ENCODE measurements at places on chromosomes 2 and 18.

- no peak for DNase-seq
Measured at GRCh38 chr2:230327418-230328154, 593 bp downstream of the SP140L start.

DNA sequence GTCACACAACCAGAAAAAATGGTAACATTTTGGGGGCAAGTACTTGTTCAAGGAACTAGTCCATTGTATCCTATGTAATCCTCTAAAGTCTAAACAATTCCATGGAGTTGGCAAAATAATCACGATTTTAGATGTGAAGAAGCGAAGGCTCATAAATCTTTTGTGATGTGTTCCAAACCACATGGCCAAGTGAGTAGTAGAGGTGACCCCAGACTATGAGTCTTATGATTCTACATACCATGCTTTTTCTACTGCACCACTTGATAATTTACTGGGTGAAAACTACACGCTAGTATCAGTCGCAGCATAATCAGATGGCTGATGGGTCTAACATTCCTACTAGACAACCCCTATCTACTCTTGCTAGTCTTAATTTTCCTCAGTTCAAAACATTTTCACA is 371.4 kb downstream of the OSR1 start:
- DNase-seq: no peak

GRCh38 chr18:60508108-60508507 is 135.5 kb upstream of the MC4R start:
- DNase-seq: no peak

DNA sequence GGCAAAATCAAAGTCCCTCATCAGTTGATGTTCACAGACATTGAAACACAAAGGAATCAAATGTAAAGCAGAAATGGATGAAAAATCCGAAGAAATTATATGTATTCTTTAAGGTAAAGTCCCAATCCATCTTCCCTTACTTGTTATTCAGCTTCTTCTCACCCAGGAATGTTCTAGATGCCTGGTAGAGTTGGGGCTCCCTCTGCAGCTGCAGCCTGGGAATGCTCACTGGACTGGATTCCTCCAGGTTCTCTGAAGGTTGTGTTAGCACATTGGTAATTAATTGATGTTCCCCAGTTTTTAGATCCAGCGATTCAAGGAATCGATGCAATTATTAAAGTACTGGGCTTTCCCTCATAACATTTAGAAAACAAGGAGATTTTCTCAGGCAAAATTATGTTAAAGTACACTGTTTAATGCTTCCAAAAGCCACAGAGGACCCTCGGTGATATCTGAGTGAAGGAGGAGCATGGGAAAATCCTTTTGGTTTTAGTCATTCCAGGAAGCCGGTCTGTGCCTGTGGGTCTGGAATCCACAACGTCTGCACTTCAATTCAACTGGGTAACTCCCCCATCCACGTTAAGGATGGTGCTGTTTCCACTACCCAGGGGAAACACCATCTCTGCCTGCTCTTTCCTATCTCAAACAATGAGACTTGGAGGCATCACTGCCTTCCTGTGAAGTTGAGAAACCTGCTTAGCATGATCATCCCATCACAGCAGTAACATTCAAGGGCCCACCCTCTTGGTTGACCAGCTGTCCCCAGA is 22.0 kb downstream of the NTSR2 start:
- DNase-seq: peak; percentile 6

GRCh38 chr2:27891673-27892105 is 1.2 kb downstream of the BABAM2 start:
- no peak for DNase-seq

DNA sequence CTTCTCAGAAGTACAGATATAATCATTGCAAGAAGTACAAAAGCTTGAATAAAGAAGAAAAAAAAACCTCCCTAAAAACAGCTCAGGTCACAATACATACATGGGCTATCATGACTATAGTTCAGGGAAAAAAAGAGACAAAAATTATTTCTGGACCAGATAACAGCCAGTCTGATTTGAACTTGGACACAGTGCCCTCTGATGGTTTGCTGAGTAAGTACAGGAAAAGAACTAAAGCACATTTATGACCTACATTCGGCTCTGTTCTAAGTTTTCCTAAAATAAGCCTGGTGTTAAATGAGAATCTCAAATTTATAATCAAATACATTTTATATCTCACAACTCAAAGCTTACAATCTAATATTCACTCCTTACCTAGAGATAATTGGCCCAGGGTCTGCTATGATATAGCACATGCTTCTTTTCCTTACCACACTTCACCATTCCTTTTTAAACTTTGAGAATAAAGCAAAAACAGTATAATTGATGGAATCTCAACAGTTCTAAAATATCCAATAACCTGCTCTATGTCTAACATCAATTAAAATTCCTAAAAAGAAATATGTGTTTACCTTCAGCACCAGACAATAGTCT is 81.1 kb downstream of the RAPH1 start:
- DNase-seq: peak; percentile 67

GRCh38 chr2:68250196-68250595 is 2.1 kb downstream of the PPP3R1 start:
- DNase-seq: no peak

DNA sequence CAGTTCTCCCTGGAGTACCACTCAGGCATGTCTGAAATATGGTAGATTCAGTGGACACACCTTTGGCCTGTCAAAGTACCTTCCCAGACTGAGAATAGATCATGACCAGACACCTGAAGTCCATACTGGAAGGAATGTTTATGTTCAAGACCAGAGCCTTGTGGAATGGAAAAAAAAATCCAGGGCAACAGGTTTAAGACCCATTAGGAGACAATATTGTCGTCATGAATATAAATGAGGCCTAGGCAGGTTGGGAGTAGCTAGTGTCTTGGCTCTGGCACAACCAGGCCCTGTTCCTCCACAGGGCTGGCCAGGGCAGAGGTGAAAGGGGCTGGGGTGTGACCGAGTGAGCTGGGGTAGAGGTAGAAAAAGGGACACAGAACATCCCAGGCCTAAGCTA is 13.2 kb upstream of the ATRAID start:
- DNase-seq: no peak

GRCh38 chr2:78870343-78870967 is 155.0 kb upstream of the REG3G start:
- no peak for DNase-seq

DNA sequence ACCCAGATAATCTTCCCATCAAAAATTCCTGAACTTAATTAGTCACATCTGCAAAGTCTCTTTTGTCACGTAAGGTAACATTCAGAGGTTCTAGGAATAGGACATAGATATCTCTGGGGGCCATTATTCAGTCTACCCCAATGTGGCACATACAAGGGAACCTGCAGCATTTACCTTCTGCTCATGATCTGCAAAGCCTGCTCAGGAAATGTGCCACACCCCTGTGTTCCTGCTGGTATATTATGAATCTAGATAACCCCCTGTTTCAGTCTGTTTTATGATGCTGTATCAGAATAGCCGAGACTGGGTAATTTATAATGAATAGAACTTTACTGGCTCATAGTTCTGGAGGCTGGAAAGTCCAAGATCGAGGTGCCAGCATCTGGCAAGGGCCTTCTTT is 103.5 kb downstream of the ARL4C start:
- DNase-seq: no peak

DNA sequence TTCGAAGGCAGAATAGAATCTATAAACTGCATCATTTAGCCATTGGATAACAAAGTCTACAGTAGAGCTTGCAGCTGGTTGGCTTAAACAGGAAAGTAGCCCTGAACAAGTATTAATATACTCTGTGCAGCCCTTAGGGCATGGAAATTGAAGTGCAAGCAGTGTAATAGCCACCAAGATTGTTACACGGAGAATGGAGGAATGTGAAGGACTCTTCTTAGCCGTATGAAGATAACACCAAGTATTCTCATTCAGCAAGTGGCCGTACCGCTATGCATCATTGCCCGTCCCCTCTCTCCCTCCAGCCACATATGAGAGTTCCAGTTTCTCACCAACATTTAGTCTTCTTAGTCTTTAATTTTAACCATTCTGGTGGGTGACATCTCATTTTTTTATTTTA is 40.5 kb downstream of the ANKRD12 start:
- no peak for DNase-seq

GRCh38 chr2:171910494-171910893 is 11.8 kb upstream of the HAT1 start:
- no peak for DNase-seq

GRCh38 chr18:26621161-26622026 is 73.0 kb upstream of the KCTD1 start:
- peak; percentile 53 for DNase-seq

GRCh38 chr2:1618191-1618961 is 125.9 kb downstream of the PXDN start:
- no peak for DNase-seq

GRCh38 chr2:54646170-54646927 is 77.1 kb upstream of the EML6 start:
- DNase-seq: no peak

- DNase-seq: no peak
Measured at GRCh38 chr2:8363161-8363560, 318.7 kb upstream of the ID2 start.

GRCh38 chr2:233250985-233251305 is 528 bp upstream of the ATG16L1 start:
- DNase-seq: no peak

DNA sequence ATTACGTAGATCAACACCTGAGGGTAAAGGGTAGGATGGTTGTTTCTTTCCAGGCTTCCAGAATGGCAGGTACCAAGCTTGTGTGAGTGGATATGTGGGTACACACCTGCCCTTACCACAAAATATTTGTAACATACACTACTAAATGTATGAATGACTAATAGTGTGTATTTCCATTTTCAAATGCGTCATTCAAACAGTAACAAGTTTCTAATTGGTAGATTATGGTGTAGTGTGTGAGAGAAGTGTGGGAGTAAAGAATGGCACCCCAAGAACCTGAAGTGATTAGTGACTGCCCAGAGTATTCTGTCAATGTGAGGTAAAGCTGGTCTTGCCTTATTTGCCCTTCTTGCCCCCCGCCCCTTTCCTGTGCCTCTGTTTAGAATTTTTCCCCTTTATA is 21.1 kb downstream of the AGPS start:
- DNase-seq: no peak

DNA sequence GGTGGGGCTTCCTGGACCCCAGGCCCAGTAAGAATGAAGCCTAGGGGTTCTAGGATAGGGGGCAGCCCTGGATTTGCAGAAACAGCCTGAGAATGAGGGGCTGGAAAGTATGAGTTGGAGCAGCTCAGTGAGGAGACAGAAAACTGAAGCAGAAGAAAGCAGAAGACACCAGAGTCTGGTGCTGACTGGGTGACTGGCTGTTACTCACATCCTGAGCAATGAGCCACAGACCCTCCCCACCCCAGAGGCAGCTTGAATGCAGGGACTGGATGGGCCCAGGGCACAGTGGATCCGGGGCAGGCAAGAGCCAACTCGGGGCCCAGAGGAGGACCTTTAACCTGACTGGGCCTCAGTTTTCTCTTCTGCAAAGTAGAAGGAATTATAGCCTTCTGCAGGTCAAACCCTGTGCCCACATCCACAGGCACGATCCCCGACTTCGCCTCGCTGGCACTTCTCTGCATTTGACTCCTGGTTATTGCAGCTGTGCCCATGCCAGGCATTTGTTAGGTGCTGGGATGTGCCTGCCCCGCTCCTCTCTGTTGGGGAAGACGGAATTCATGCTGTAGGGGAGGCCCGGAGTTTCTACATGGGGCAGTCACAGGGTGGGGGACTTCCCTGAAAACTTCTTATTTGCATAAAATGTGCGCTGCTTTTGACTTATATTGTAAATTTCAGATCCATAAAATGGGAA is 8.5 kb downstream of the STEAP3 start:
- DNase-seq: no peak

- DNase-seq: no peak
Measured at GRCh38 chr18:12586956-12587355, 71.0 kb downstream of the SPIRE1 start.

- DNase-seq: no peak
Measured at GRCh38 chr2:174633623-174633930, 36.0 kb upstream of the WIPF1 start.

Data from midbrain (tissue), 1 donor.